ENCODE measurements at places on chromosomes 2 and 18. TPM values are rescaled to one million over a fixed set of nuclear protein-coding genes. Genes with fewer than 3 reads are reported as not detected.

GRCh38 chr18:37270038-37270665, 295.4 kb downstream of the CELF4 start:
- no peak for DNase-seq

DNA sequence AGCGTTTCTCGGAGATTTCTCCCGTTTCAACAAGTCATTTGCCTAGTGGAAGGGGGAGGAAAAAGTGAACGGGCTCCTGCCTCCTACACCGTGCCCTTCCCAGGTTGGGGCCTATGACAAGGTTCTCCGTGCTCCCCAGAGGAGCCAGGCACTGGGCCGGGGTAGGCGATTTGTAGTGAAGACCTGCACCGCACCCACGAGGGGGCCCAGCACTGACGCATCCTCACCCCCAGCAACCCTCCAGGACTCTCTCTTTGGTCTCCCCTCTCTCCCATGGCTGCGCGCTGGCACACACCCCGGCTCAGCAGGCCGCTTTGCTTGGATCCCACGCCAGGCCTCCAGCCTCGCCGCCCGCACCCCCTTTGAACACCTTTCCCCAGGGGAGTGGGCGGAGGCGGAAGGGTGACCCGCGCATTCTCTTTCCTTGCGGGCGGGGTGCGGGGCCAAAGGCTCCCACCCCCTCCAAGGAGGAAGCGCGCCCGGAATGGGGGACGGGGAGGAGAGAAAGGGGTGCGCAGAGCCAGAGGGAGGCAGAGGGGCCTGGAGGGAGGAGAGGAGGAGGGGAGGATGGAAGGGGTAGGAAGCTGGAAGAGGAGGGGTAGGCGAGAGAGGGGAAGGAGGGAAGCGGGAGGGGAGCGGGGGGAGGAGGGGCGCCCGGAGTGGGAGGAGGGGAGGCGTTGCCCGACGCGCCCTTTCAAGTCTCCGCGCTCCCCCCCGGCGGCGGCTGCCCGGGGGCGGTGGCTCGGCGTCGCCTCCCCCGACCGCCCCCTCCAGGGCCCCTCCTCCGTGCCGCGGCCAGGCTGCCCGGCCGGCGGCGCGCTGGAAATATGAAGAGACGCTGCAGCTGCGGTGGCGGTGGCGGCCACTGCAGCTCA, at the start of gene APCDD1:
APCDD1 (plus strand) TSS at position 830 of the 875 bp plus-strand sequence. CDS start 347 bp downstream, outside the sequence.
- DNase-seq: peak; percentile 65

- no peak for DNase-seq
Observed at GRCh38 chr2:177740700-177741099, 331.9 kb downstream of the PDE11A start.

- DNase-seq: no peak
Observed at GRCh38 chr18:80129672-80130367, 20.8 kb downstream of the ADNP2 start.

GRCh38 chr18:36314754-36315153, 17.2 kb downstream of the FHOD3 start:
- no peak for DNase-seq

DNA sequence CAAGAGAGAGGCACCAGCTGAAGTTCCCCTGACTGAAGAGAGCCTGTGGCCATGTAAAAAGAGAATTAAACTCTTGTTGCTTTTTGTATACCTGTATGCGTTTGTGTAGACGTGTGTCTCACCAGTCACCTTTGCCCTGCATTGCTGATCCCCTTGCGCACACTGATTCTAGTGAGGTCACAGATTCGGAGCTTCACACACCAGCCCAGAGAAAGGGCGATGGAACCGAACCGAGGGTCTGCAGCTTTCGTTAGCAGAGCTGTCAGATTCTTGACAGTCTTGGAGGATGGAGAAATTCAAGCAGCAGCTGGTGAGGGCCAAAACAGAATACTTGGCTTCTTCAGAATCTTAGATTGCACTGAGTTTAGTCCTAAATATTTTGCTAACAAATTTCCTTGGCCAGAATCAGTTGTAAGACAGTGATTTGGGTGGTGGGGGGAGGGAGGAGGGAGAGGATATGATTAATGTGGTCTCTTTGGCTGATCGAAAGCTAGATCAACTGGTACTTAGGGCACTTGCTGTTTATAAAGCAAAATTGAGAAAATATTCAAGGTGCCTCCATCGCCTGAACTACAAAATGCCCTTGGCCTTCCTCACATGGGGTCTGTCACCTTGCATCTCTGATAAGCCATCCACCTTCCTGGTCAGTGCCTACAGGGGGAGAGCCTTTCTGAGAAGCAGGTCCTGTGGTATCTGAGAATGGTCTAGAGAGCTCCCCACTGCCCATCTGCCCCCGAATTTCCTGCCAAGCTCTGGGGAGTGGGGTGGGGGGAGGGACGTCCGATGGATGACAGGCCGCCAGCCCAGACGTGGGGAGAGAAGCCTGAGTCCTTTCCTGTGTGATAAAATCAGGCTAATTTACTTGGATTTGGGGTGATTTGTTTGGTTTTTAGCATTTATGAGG, 123.5 kb downstream of the CABLES1 start:
- no peak for DNase-seq

GRCh38 chr2:233331536-233331935, 22.8 kb upstream of the DGKD start:
- peak; percentile 77 for DNase-seq

GRCh38 chr2:242060212-242060835, 190.8 kb downstream of the RTP5 start:
- DNase-seq: no peak

GRCh38 chr2:29786361-29786760, 135.0 kb downstream of the ALK start:
- DNase-seq: no peak

DNA sequence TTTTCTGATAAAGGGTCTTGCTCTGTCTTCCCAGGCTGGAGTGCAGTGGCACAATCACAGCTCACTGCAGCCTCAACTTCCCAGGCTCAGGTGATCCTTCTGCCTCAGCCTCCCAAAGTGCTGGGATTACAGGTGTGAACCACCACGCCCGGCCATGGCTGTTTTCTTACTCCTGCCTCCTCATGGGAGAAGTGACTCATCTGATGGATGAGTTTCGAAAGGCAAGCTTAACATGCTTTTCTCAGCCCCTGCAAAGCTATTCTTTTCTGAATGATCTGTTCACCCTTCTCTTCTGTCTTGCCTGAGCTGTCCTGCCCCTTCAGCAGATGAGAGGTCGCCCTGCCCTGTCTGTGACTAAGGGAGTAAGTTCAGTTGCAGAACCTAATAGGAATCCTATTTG, 929 bp upstream of the CREG2 start:
- DNase-seq: peak; percentile 72

GRCh38 chr2:230972046-230972445, 23.9 kb upstream of the SPATA3 start:
- DNase-seq: no peak

- DNase-seq: no peak
Observed at GRCh38 chr2:36530178-36530982, 67.6 kb downstream of the FEZ2 start.

GRCh38 chr18:3596637-3597384, 146.8 kb downstream of the TGIF1 start:
- peak; percentile 91 for DNase-seq

DNA sequence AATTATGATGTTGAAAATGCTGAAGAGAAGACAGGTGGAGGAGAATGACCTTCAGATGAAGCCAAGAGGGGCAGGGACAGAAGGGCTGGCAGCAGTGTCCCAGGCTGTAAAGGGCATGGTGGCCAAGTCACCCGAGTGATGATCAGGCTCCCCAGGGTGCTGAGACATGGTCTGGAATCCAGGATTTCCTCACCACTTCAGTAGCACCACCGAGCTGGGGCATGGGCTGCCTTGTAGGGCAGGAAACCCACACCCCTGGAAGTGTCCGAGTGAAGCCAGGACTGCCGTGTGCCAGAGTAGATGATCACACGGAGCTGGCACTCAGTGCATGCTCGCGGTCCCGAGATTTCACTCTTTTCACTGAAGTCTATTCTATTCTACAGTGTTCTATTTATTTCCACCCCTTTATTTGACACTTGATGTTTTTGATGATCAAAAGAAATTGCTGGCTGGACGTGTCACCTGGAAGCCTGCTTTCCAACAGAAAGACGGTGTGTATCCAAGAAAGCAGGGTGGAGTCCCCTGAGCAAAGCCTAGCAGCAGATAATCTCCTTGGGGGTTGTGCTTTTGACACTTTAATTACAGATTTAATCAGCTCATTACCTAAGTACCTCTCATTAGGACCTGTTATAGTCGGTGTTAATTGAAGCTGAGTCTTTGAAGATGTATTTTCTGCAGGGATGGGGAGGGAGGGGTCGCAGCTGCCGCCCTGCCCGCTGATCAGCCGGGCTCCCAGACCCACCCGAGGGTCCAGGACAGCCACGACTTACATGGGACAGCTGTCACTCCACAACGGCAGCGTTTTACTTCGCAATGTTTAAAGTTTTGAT, 92.3 kb downstream of the SEPTIN10 start:
- no peak for DNase-seq

DNA sequence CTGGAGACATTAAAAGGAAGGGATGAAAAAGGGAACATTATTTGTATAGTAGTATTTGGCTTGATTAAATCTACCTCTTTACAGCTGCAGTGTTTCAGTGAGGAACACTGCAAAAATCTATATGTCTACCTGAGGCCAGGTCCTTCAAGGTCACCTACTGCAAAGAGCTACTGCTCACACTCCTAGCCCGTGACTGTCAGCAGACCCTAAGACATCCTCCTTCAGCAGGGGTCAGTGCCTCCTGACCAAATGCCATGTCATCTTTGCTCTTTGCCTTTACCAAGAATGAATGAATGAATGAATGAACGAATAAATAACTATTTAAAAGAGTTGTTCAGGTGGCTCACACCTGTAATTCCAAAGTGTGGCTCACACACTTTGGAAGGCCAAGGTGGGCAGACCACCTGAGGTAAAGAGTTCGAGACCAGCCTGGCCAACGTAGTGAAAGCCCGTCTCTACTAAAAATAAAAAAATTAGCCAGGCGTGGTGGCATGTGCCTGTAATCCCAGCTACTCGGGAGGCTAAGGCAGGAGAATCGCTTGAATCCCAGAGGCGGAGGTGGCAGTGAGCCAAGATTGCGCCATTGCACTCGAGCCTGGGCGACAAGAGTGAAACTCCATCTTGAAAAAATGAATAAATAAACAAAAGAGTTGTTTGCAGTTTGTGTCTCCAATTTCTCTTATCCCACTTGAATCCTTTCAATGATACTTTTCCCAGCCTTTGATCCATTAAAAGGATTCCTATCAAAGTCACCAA, 84.3 kb upstream of the GRB14 start:
- DNase-seq: no peak

Gene MFSD6
- total RNA-seq: 184 TPM

Gene KCNK3
- not detected for total RNA-seq

Gene USP34
- 90.9 TPM for total RNA-seq

Gene DTYMK
- total RNA-seq: 11.6 TPM
